Stimulated activated CD4-positive, alpha-beta T cell treated with anti-CD3 and anti-CD28 coated beads, Interleukin-4, amount 100 ng/mL, for 4 hours (primary cell): ENCODE measurements at places on chromosomes 3 and 15.

- DNase-seq: no peak
Measured at GRCh38 chr15:34850121-34850520, 54.8 kb upstream of the ACTC1 start.

DNA sequence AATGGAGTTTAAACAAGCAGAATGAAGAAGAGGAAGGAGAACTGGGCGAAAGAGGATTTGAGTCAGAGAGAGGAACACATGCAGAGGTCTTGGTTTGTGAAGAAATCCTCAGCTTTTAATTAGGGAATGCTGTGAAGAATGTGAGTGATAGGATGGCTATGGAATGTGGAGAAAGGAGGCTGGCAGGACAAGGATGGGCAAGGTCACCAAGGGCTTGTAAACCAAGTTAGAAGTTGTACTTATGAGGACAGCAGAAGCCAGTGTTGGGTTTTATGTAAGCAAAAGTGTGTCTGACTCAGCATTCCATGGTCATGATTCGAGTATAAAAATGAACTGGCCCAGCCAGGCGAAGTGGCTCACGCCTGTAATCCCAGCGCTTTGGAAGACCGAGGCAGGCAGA is 60.0 kb upstream of the IL12A start:
- DNase-seq: no peak

- no peak for DNase-seq
Measured at GRCh38 chr15:59321000-59321689, 51.5 kb downstream of the MYO1E start.

DNA sequence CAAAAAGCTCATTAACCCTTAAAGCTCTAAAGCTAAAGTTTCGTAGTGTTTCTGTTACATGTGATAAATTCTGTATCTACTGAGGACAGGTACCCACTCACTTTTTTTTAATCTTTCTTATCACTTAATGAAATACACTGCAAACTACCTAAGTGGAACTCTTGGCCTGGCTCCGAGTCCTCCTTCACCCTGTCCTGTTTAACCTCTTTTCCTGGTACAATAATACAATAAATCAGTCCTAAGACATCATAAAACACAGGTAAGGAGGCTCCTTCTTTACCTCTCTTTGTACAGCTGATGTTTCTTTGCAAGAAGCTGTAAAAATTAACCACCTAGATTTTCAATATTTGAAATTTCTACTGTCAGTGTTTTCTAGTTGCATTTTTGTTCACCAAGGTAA is 15.8 kb downstream of the SEMA6D start:
- no peak for DNase-seq

DNA sequence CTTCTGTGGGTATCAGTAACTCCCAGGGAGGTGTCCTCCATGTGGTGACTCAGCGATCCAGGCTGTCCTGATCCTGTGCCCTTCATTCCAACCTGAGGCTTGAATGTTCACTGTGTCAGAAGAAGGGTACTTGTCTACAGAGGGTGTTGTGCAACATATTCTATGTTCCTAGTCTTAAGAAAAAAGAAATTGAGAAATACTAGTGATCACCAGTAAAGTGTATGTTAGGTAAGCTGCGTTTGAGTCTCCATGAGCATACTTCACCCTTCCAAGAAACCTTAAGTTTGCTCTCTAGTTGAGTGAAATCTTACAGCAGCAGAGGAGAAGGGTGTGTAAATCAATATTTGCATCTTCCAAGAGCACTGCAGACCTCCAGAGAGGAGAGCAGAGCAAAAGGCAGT is 122.2 kb upstream of the SLC24A5 start:
- DNase-seq: no peak

GRCh38 chr3:133238015-133238414 is 161.8 kb upstream of the BFSP2 start:
- DNase-seq: no peak

GRCh38 chr3:127389420-127389819 is 101.6 kb upstream of the PRR20G start:
- no peak for DNase-seq
